ENCODE measurements at places on chromosomes 6 and 20.

DNA sequence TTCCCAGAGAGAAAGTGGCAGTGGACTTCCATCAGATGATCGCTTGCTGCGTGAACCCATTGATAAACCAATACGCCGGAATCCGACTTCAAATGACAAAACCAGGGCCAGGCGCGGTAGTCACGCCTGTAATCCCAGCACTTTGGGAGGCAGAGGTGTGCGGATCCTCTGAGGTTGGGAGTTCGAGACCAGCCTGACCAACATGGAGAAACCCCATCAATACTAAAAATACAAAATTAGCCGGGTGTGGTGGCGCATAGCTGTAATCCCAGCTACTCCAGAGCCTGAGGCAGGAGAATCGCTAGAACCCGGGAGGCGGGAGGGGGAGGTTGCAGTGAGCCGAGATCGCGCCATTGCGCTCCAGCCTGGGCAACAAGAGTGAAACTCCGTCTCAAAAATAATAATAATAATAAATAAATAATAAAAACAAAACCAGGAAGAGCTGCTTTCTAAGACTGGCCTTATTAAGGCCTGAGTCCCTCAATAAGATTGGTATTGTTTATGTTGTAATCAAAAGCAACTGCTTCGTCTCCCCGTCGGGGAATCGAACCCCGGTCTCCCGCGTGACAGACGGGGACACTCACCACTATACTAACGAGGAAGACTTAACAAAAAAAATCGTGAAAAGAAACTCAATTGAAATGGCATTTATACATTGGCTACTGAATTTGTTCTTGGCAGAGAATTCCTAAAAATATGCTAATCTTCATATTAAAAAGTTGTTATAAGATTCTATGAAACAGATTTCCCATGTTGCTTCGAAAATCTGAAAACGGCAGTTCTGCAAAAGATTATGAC is 110.2 kb upstream of the ZNF184 start:
- no peak for DNase-seq

DNA sequence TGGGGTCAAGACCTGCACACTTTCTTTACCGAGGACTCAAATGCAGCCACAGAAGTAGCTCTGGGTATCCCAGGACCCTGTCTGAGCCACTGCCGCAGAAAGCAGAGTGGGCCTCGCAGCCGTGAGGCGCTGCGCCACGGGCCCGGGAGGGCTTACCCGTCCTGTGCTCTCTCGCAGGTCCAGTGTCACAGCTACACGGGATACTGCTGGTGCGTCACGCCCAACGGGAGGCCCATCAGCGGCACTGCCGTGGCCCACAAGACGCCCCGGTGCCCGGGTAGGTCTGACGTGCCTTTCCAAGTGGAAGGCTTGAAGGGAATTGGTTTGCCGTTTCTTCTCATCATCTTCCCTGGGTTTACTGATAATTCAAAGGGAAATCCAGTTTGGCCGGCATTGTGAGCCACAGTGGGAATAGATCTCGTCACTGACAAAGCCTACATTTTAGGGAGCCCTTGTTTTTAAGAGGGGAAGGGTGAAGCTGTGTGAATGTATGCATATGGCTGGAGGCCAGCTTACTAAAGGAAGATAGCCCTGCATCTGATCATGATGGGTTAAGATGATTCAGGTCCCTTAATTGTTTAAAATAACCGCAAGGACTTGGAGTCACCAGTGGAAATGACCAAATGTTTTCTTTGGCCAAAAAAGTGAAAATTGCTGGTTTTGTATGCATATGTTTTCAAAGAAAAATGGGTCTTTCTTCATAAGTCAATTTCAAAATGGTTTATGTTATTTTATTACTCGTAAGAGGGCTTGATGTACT is 86.6 kb downstream of the SMOC2 start:
- no peak for DNase-seq

- no peak for DNase-seq
Observed at GRCh38 chr6:90268178-90268577, 28.5 kb downstream of the BACH2 start.

GRCh38 chr20:13130061-13130706 is 90.9 kb upstream of the ISM1 start:
- DNase-seq, result no peak

DNA sequence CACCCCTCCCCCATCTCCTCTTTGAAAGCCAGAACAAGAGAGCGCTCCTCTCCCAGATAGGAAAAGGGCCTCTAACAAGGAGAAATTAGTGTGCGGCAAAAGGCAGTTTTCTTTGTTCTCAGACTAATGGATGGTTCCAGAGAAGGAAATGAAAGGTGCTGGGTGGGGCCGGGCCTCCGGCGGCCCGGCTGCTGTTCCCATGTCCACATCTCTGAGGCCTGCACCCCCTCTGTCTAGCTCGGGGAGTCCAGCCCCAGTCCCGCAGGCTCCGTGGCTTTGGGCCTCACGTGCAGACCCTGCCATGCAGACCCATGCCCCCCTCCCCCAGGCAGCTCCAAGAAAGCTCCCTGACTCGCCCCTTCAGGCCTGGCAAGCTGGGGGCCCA is 35.8 kb upstream of the MRGBP start:
- DNase-seq, result no peak

GRCh38 chr6:4774715-4775493 is 1.3 kb upstream of the CDYL start:
- DNase-seq, result no peak

Data from activated naive CD8-positive, alpha-beta T cell treated with anti-CD3 and anti-CD28 coated beads, Interleukin-2, amount 50 U/mL, for 16 hours (primary cell).